ENCODE measurements at places on chromosomes 13 and 19. TPM values are rescaled to one million over a fixed set of nuclear protein-coding genes. Genes with fewer than 3 reads are reported as not detected.

DNA sequence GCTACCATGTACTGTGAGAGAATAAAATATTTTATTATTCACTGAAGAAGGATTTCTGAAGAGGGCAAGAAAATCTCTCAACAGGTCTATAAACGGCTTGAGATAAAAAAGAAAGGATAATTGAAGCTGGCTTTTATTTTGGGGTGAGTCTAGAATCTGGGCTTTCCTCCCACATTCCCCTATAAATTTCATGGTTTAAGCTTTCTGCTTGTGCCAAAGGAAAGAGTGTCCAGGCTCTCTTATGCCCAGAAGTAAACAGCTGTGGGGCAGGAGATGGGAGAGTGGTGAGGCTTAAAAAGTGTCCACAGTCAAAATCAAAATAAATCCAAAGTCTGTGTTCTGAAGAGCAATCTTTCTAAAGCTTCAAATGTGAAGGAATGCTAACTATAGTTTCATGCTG lies 942.2 kb upstream of the MIR17HG start:
- no peak for DNase-seq

- DNase-seq = no peak
These were observed 13.7 kb downstream of the SLC7A10 start for GRCh38 chr19:33211794-33212435.

GRCh38 chr13:24127116-24127631 lies 33.3 kb upstream of the SPATA13 start:
- DNase-seq = no peak

DNA sequence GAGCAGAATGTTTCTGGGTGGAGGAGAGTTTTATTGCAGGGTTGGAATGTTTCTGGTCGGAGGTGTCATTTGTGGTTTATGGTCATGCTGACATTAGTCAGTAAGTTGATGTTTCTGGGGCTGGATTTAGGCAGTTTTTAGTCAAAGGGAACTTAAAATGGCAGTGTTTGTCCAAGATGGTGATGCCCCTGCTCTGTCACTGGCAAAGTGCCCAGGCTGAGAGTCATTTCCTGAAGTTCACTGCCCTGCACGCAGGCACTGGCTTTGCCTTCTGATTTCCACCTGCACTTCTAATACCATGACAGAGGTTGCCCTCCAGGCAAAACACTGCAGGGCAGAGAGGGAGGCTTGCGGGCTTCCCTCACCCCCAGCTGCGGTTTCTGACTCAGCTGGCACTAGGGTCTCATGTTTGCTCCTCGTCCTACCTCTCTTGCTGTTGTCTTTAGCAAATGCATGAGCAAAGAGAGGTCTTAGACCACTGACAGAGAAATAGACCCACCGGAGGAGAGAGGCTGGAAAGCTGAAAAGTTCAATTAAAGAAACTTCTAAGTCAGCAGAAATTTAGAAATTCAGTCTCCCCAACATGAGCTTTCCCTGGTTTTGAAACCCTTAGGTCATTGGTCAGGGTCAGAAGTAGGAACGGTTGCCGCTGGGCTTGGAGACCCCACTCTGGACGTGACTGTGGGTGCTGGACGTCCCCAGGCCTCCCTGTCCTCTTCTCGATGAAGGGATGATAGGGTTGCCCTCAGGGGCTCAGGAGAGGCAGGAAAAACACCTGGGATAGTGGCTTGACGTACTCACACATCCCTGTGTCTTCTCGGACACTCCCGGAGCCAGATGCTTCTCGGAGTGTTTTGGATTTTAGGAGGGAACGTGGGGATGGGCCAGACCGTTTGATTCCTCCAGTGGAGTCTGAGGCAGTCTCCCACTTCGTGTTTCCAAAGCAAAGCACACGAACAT lies 26.3 kb downstream of the TMEM255B start:
- DNase-seq = no peak

DNA sequence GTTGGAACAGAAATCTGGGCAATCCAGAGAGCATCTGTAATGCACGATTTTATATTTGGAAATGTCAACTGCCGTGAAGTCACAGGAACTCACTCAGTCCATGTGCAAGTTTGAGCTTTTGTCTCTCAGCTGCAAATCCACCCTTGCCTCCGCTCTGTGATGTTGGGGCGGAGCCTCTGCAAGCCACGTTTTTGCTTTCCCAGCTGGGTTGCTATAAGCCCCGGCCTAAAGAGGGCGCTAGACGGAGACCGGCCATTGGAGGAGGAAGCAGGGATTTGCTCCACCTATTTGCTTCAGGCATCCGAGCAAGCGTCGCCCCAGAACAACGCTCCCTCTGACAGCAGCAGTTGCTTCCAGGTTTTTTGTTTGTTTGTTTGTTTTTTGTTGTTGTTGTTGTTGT lies 56.2 kb downstream of the TRPM4 start:
- DNase-seq = no peak

- no peak for DNase-seq
These were observed 36.5 kb downstream of the KL start for GRCh38 chr13:33052506-33053280.

GRCh38 chr19:4373013-4373367 lies 27.4 kb downstream of the SH3GL1 start:
- no peak for DNase-seq

CFD gene
- 4.9 TPM for polyA plus RNA-seq

ILF3 gene
- 295 TPM for polyA plus RNA-seq

RDH8 gene
- polyA plus RNA-seq = not detected

NKPD1 gene
- polyA plus RNA-seq = 0.13 TPM

ZNF583 gene
- polyA plus RNA-seq = 11.2 TPM

CBLC gene
- polyA plus RNA-seq = 5.6 TPM

PRODH2 gene
- polyA plus RNA-seq = 28.7 TPM
